ENCODE measurements at places on chromosomes 12 and 14. TPM values are rescaled to one million over a fixed set of nuclear protein-coding genes. Genes with fewer than 3 reads are reported as not detected.

The SERPINA10 gene
- total RNA-seq, result not detected

The BCAT1 gene
- total RNA-seq, result 7.3 TPM

The ETFBKMT gene
- total RNA-seq, result 0.84 TPM

The ANO2 gene
- total RNA-seq, result not detected

The PPM1H gene
- not detected for total RNA-seq

The VWF gene
- 0.24 TPM for total RNA-seq

The TSPAN19 gene
- not detected for total RNA-seq

The ZFHX2 gene
- total RNA-seq, result 0.93 TPM

The GARIN6 gene
- not detected for total RNA-seq

The TAS2R46 gene
- total RNA-seq, result 1.2 TPM

The SIVA1 gene
- total RNA-seq, result 84.2 TPM

The TMPRSS12 gene
- total RNA-seq, result not detected

The KERA gene
- total RNA-seq, result not detected

The MMP14 gene
- 0.99 TPM for total RNA-seq

The LBHD2 gene
- total RNA-seq, result not detected

The TRIM9 gene
- total RNA-seq, result 0.30 TPM

The TGM1 gene
- total RNA-seq, result 4.5 TPM

The KLHL33 gene
- 0.13 TPM for total RNA-seq

The ABCC9 gene
- not detected for total RNA-seq

The ST8SIA1 gene
- 0.19 TPM for total RNA-seq

The FAM181A gene
- not detected for total RNA-seq

The LLPH gene
- 31.5 TPM for total RNA-seq

The TPPP2 gene
- total RNA-seq, result not detected

The SIX1 gene
- 0.08 TPM for total RNA-seq

The METTL17 gene
- 88.9 TPM for total RNA-seq

The SPIC gene
- not detected for total RNA-seq

The TMEM121 gene
- 7.0 TPM for total RNA-seq

The RNU4-1 gene
- 1,844 TPM for total RNA-seq

The KLRC1 gene
- total RNA-seq, result not detected

The SLC8A3 gene
- total RNA-seq, result 0.10 TPM

The MNAT1 gene
- total RNA-seq, result 23.5 TPM

The B4GALNT3 gene
- total RNA-seq, result 0.87 TPM
